ENCODE measurements at places on chromosomes 13 and 19.

DNA sequence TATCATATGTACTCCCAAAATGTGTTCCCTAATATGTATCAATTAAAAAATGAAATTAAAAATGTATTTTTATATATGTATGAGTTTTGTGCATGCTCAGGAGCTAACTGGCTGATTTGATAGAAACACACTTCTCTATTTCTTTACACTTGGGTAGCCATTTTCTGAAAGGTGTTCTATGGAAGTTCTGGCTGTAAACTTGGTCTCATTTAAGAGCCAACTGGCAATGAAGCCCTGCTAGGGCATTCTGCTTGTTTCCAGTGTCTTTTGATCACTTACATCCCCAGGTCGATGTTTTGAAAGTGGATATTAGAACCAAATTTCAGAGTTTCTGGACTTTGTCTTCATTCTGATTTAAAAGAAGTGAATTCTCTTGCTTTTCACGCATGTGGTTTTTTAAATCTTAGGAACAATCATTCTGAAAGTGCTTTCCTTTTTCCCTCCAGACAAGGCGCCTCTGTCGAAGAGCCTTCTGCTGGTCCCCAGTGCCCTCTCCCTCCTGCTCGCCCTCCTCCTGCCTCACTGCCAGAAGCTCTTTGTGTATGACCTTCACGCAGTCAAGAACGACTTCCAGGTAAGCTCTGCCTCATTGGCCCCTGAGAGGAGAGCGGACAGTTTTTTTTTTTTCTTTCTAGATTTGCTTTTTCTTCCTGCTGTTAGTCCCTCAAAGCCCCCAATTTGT is 20.1 kb downstream of the GPR18 start:
- DNase-seq: no peak

- peak; percentile 71 for DNase-seq
Measured at GRCh38 chr13:35471706-35472322, 4.7 kb downstream of the MAB21L1 start.

DNA sequence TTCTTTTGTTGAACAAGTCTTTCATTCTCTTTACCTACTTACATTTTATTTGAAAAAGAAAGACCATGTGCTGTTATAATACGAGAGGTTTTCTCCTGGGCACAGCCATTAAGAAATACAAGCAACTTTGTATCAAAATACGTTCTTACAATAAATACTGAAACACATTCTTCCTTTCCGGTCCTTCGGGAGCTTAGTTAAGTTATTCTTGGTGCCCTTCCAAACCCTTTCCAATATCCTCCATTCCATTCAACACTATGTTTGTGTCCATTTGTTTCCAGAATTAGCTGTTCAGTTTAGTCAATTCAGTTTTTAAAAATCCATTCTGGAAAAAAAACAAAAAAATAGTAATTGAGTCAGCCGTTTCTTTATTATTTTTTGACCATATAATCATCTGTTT is 746.8 kb upstream of the SLC10A2 start:
- no peak for DNase-seq

- peak; percentile 21 for DNase-seq
Measured at GRCh38 chr19:1136201-1136600, 32.4 kb downstream of the GPX4 start.

- no peak for DNase-seq
Measured at GRCh38 chr19:3034656-3035541, 5.8 kb upstream of the TLE2 start.

DNA sequence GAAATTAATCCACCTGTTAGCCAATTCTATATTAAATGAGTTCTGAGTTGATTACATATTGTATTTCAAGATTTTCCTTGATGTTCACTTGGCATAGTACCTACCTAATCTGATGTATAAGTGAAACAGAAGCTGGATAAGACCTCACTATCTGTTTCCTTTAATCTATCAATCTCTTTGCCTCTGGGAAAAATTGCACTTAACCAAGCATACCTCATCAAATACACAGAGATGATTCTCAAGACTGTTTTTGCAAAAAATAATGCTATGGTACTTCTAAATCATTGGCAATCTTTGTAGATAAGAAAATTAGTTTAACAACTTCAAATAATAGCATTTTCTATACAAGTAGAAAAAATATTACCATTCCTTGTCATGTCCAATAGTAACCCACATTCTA is 55.2 kb downstream of the SERPINE3 start:
- no peak for DNase-seq

DNA sequence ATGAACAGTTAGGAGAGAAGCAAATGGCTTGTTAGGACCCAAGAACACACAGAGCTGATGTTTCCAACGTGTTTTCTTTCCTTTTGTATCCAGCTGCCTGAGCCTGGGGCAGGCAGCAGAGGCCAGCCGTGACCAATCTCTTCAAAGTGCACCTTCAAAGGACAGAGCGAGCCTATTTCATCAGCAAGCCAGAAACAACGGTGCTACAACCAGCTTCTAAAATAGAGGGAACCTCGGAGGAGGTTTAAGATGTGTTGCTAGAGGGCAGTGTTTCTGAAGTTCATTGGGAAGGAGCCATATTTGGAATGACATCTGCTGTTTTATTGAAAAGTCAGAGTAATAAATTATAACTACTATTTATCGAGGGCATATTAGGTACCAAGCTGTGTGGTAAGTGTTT is 56.2 kb upstream of the RFC3 start:
- no peak for DNase-seq

GRCh38 chr13:51328488-51328887 is 11.0 kb upstream of the SERPINE3 start:
- DNase-seq: no peak

- peak; percentile 63 for DNase-seq
Measured at GRCh38 chr19:13839130-13839937, 37.6 kb upstream of the NANOS3 start.

DNA sequence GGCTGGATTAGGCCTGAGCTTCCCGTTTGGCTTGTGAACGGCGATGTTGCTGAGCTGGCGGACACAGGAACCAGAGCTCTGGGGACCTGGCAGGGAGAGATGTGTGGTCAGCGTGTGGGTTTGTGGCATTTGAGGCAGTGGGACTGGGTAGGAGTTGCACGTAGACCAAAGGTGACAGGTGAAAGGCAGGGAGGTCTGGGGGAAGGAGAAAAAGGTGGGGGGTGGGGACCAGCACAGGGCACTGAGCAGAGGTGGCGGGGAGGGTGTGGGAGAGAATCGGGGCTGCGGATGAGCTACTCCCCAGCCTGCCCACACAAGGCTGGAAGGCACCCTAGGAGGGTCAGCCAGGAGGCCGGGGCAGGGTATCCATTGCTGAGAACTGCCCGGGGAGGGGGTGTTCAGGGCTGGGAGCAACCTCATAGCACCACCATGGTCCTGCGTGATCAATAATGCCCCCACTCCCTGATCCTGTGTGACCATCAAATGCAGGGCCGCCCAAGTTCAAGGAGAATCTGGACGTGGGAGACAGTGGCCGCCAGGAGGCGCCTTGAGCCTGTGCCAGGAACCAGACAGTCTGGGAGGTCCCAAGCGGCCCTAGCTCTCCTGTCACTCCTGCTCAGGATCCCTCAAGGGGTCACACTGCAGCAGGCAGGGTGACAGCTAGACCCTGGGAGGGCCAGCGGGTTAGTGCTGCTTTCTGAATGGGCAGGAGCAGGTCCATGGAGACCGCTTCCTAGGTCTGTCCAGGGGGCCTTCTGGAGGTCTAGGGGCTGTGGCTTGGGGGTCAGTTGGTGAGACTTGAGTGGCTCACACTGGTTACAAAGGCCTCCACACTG is 12.8 kb upstream of the SELENOW start:
- DNase-seq: peak; percentile 57

- DNase-seq: no peak
Measured at GRCh38 chr19:35116072-35116801, 614 bp downstream of the FXYD3 start.

GRCh38 chr19:34808566-34808965 is 35.6 kb upstream of the ZNF599 start:
- DNase-seq: no peak

GRCh38 chr13:40667622-40667978 is 1.2 kb upstream of the FOXO1 start:
- DNase-seq: no peak

DNA sequence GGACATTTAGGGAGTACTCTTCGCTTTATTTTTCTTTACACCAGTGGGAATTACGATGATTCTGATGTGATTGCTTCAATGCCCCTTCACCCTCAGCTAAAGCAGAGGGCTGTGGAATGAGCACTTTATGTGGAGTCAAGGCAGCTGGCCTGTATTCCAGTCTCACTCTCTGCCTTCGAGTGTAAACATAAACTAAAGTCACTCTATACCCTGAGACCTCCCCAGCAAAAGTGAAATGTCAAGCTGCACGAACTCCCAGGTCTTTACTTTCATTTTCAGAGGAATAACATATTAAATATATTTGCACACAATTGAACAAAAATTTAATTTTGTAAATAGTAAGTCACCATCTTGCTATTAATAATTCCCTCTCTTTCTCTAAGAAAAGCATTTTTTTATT is 557.1 kb downstream of the DACH1 start:
- DNase-seq: no peak

GRCh38 chr13:69155136-69155535 is 952.5 kb upstream of the ATXN8OS start:
- DNase-seq: no peak

- DNase-seq: no peak
Measured at GRCh38 chr13:41122838-41123237, 9.8 kb downstream of the KBTBD6 start.

DNA sequence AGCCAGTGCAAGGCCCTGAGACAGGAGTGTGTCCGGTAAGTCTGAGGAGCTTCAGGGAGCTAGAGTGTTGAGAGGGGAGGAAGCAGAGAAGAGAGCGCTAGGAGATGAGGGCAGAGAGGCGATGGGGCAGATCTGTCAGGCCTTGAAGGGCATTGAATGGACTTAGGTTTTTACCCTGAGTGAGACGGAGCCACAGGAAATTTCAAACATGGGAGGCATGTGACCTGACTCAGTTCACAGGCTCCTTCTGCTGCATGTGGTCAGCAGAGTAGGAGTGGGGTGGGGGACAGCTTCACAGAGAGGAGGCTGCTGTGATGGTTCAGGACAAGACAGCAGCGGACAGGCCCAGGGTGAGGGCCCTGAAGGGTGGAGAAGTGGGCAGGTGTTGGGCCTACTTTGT is 2.5 kb upstream of the FAM98C start:
- no peak for DNase-seq

GRCh38 chr13:29105779-29106178 is 285.6 kb downstream of the MTUS2 start:
- no peak for DNase-seq

- no peak for DNase-seq
Measured at GRCh38 chr19:50686310-50687032, 33.1 kb downstream of the SHANK1 start.

DNA sequence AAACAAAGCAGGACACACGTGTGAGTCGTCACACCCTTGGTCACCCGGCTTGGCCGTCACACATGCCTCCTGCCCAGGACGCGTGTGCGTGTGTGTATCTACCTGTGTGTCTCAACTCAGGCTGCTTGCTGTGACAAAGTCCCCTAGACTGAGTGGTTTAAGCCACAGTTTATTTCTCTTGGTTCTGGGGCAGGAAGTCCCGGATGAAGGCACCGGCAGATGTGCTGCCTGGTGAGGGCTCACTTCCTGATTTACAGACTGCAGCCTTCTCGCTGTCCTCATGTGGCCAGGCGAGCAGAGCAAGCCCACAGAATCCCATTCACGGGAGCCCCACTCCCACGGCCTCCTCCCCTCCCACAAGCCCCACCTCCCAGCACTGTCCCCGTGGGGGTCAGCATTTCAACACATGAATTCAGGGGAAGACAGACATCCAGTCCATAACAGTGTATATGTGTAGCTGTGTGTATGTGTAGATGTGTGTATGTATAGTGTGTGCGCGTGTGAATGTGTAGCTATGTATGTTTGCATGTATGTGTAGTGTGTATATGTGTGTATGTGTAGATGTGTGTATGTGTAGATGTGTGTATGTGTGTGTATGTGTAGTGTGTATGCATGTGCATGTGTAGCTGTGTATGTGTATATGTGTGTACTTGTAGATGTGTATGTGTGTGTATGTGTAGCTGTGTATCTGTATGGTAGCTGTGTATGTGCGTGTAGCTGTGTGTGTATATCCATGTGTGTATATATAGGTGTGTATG is 51.5 kb downstream of the MCF2L start:
- no peak for DNase-seq

DNA sequence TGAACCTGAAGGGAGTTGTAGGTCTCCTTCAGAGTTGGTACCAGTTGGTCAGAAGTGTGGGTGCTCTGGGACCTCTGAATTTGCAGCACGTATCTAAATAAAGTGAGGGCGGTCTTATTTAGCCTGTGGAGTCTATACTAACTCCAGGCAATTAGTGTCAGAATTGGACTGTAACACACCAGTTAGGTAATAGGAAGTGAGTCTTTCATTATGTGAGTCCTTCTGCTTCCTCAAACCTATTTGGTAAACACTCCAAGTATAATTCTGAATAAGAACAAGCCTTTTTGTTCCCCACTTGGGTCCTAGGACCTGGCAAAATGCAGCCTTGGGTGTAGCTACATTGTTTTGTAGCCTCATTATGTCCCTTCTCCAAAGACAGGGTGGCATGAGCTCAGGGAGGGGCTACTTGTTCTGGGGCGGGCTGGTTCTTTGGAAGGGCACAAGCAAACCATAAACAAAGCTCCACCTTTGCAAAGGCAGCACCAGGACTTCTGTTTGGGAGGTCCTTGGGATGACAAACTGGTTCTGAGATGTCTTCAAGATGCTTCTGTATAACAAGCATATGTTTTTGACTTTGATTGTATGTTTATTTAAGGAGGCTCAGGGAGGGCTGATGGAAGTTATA is 418.0 kb downstream of the ZNF536 start:
- no peak for DNase-seq

DNA sequence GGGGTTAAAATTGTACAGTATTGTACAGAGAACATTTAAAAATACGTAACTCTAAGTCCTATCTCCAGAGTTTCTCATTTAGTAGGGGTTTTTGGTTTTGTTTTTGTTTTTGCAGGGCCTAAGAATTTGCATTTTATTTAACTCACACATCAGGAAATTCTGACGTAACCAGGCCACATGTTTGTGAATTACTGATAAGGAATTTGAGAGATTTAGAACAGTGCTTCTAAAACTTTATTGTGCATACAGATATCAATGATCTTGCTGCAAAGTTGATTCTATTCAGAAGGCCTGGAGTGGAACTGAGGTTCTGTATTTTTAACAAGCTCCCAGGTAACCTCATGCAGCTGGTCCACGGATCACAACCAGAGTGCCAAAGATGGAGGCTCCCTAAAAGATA is 49.3 kb downstream of the LIG4 start:
- DNase-seq: no peak

DNA sequence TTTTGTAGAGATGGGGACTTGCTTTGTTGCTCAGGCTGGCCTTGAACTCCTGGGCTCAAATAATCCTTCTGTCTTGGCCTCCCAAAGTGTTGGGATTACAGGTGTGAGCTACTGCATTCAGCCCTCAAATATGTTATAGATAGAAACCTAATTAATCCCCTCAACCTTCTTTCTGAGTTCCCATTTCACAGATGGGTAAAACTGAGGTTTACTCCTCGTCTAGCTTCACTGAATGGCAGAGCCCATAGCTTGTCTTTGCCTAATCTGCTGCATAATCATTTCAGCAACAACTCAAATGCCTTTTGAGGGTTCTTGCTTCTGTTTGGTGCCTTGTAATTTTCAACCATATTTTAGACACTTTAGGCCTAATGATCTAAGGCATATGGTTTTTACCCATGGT is 36.0 kb upstream of the ADGRE1 start:
- no peak for DNase-seq

All from right kidney (tissue), 9 donors.